ENCODE measurements at places on chromosomes 5 and 9.

GRCh38 chr5:82513738-82514137 is 235.6 kb upstream of the RPS23 start:
- DNase-seq: no peak

DNA sequence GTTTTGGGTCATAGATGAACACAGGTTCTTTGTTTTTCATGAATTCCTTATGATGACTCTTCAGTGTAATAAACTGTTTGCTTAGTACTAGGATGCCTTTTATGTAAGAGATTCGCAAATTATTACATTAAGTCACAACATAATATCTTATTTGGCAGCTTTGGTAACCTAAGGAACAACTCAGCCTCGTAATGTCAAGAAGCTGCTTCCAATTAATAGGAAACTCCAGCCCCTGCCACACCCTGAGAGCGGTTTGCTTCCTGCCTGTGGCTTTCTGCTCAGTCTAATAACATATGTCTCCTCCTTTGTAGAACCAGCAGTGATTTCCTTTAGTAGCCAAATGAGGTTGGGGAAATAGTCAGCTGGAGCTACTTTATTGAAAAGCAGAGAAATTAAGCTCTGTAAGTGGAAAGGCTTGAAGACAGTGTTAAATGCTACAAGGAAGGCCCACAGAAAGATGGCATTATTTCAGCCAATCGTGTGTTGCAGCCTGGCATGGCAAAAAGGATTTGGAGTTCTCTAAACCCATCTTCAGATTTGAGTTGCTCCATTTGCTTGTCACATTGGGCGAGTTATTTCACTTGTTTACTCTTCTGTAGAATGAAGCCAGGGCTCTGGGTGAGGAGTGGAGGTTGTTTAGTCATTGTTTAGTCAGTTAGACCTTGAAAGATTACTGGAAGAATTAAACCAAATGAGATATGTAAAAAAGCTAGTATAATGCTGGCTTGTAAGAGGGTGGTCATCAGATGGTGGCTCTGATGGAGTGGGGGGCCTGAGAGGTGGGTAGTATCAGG is 54.1 kb downstream of the MTAP start:
- DNase-seq: no peak

DNA sequence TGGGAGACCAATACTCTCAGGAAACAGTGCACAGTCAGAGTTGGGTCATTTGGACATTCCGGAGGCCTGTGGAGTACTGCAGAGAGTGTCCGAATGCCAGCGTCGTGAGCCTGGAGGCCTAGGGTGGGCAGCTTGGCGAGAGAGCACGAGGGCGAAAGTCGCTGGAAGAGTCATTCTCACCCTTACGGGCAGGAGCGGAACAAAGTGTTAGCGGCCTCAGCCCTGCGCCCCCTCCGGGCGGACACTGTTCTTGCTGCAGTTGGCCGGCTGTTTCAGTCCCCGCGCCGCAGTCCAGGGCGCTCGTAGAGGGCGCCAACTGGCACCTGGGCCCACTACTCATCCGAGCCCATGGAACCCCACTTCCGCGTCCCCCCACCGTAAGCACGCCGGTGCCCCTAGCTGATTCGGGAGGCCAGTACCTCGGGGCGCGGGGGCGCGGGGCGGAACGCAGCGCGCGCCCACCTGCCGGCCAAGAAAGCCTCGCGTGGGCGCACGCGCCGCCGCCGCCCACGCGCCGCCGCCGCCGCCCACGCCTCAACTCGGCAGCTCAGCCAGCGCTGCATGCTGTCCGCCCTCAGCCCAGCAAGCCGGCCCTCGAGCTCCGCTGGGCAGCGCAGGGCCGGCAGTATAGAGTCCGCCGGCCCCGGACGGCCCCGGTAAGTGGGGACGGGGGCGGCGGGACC is 99.7 kb upstream of the CCL21 start:
- DNase-seq: no peak

DNA sequence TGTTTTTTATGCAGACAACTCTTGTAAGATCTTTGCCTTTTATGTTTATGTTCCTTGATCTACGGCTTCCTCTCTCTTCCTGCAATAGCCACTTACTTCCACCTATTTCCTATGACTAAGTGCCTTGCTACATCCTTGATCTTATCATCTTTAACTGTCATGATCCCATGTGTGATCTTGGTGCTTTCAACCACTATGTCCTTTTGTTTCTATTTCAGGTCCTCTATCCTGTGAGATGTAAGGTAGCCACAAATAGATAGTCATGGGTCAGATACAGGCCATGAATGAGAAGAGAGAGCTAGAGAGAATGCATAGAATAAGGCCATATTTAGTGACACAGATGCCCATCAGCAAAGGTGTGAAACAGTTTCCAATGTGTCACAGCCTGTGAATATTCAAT is 243.6 kb upstream of the HAPLN1 start:
- no peak for DNase-seq

GRCh38 chr5:176624938-176625337 is 5.4 kb downstream of the SNCB start:
- no peak for DNase-seq

GRCh38 chr5:95927927-95928723 is 33.5 kb downstream of the ELL2 start:
- no peak for DNase-seq

GRCh38 chr5:15558240-15558639 is 58.3 kb downstream of the FBXL7 start:
- no peak for DNase-seq
